Forelimb muscle (tissue), 1 donor: ENCODE measurements at places on chromosomes 12 and 14. TPM values are rescaled to one million over a fixed set of nuclear protein-coding genes. Genes with fewer than 3 reads are reported as not detected.

GRCh38 chr12:116726694-116727093 lies 11.2 kb downstream of the SPRING1 start:
- DNase-seq, result no peak

GRCh38 chr14:77036484-77037214 lies 8.1 kb upstream of the IRF2BPL start:
- DNase-seq, result no peak

GRCh38 chr14:100488057-100488456 lies 99.2 kb downstream of the BEGAIN start:
- DNase-seq, result no peak

GRCh38 chr14:100298551-100299237 lies 7.5 kb downstream of the SLC25A29 start:
- no peak for DNase-seq

DNA sequence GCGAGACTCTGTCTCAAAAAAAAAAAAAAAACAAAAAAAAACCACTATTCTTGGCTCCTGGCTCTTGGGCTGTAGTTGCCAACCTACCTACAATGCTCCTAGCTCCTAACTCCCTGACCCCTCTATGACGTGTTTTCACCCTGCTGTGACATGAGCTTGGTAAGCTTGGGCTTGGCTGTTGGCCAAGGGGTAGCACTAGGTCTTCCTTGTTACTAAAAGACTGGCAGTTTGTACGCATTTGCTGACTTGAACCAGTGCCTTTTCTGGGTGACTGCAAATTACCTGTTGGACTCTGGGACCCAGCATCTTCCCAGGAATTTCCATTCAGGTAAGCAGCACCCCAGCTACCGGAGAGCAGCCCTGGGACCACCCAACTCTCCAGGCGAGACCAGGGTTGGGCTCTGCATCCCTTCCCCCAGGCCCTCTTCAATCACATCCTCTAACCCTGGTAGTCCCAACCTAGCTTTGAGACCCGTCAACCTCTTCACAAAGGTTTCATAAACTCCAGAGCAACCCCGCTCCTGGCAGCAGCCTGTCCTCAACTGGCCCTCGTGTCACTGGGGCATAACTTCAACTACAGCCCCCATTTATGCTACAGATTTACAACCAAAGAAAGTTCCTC lies 8.3 kb downstream of the CDK2AP1 start:
- DNase-seq, result no peak

- DNase-seq, result no peak
Observed at GRCh38 chr12:57008178-57008577, 1.8 kb upstream of the ZBTB39 start.

DNA sequence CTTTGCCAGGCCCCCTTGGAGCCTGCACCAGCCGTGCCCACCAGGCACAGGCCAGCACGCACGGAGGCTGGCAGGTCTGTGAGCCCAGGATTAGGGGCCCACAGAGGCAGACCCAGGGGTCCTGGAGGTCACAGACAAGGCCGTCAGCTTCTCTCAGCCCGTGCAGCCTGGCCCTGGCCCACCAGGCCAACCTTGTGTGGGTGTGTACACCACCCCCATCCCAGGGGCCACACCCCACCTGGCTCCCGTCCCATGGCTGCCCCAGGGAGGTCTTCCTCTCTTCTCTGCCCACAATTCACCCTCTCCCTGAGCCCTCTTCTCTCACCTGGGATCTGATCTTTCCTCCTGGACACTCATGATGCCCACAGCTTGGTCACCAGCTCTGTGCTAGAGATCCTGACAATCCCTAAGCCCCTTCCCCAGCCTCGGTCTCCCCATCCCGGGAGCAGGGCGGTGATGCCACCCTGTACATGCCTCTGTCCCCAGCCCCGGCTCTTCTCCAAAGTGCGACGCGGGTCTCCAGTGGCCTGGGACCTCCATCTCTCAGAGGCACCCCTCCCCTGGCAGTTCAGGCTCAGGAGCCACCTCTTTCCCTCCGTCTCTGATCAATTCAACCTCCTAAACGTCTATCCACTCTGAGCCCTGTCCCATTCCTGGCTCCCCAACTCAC lies 31.1 kb upstream of the GPR132 start:
- DNase-seq, result no peak

DNA sequence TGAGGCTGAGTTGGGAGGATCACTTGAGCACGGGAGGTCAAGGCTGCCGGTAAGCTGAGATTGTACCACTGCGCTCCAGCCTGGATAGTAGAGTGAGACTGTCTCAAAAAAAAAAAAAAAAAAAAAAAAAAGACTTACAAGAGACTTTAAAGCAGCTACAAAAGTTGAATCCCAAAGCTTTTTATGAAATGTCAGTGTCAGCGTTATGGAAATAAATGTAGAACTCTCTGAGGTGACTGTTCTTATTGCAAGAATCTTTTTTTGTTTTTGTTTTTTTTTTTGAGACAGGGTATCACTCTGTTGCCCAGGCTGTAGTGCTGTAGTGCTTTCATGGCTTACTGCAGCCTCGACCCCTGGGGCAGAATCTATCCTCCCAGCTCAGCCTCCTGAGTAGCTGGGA lies 17.2 kb downstream of the FUT8 start:
- DNase-seq, result no peak

GRCh38 chr12:98058838-98059237 lies 456.6 kb upstream of the TMPO start:
- DNase-seq, result no peak

DNA sequence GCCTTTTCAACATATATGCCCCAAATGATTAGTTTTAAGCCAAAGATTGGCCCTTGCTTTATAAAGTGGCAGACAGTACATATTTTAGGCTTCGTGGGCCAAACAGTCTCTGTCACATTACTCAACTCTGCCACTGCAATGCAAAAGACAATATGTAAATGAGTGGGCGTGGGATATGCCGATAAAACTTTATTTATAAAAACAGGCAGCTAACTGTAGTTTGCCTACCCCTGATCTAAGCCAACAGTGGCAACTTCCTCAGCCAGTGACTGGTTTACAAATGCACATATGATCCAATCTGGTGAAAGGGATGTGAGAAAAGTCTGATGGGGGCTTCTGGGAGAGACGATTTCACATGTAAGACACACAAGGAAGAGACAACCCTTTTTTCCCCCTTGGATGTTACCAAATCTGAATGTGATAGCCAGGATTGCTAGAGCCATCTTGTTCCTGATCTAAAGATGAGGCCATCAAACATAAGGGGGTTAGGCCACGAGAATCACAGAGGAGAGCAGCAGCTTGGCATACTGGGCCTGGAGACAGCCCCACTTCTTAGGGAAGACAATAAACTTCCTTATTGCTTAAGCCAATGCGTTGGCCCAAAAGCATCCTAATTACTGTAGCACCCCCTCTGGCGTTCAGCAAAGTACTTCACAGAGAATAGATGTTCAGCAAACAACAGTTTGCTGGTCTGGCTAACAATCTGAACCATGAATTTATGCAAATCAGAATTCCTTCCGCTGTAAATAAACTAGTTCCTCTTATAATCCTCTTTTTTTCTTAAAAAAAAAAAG lies 75.2 kb upstream of the TMCC3 start:
- no peak for DNase-seq

DNA sequence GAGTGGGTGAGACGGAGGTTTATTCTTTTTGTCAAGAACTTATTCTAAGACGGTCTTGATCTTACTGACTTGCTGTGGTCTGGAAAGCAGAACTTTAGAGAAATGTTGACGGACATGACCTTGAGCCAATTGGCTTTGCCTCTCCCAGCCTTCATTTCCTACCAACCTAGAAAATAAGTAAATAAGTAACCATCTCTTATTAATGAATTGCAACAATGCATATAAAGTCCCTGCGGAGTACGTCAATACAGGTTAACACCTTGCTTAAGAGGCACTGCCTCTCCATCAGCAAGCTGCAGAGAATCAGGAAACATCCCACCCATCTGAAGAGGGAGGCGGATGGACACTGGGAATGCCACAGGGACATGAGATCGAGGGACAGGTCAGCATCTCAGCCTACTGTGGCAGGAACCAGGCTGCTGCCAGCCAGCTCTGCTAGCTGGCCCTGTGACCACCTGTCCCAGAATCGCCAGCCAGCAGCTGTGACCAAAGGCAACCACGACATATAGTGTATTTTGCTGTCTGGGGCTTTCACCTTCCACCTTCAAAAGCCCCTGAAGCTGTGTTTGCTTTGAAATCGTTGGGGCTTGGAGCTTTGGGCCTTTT lies 208.3 kb downstream of the BCL11B start:
- DNase-seq, result no peak

DNA sequence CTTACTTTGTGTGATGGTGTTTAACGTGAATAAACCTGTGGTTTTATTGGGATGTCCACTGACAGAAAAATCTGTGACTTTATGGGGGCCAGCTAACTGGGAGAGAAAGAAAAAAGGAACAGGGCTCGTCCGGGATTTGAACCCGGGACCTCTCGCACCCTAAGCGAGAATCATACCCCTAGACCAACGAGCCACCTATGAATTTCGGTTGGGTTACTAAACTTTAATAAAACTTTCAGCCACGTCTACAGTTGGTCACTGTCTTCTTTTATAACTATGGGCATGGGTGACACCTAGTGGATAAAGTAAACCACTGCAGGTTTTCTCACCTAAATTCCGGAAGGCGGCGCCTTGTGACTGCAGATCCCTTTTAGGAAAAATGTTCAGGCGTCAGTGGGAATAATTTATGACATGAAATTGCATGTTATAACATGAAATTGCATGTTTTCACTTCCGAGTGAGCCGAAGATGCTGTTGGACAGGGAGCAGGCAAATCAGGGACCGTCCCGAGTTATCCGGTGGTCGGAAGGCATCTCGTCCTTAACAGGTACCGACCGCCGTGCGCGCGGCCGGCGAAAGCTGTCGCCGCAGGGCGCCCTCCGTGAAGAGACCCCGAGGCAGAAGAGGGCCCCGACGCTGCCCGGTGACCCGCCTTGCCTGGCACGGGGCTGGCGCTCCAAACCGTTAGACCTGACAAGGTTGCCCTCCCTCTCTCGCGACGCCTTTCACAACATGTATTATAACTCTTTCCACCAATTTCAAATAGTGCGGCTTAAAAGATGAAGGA lies 18.2 kb upstream of the RNASE12 start:
- DNase-seq, result peak; percentile 78

GRCh38 chr12:65878540-65878939 lies 54.3 kb downstream of the HMGA2 start:
- DNase-seq, result no peak

- no peak for DNase-seq
Observed at GRCh38 chr12:116454950-116455447, 104.2 kb upstream of the MAP1LC3B2 start.

GRCh38 chr12:113862590-113863454 lies 103.3 kb downstream of the RBM19 start:
- no peak for DNase-seq

DNA sequence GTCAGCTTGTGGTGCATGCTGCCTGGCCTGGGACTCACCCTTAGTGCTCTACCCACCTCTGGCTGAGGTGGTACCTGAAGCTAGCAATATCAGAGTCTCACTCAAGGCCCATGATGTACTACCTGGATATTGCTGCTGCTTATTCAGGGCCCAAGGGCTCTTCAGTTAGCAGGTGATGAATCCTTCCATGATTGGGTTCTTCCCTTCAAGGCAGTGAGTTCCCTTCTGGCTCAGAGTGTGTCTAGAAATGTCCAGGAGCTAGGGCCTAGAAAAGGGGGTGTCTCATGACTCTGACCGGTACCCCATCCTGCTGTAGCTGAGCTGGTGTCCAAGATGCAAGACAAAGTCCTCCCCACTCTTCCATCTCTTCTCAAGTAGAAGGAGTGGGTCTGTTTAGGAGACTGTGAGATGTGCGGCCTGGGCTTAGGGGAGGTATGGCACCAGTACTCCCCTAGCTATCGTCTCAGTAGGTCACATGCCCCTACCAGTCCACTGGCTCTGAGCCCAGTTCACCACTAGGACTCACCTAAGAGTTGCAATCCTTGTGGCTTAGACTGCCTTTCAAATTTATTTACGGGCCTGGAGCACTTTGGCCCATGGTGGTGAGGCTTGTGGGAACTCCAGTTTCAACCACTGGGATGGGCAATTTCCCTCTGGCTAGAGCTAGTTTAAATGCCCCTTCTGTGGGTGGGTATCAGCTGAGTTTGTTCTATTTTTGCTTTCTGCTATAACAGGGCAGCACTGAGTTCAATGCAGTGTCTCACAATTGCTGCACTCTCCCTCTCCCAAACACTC lies 12.2 kb downstream of the PRORP start:
- DNase-seq, result no peak

DNA sequence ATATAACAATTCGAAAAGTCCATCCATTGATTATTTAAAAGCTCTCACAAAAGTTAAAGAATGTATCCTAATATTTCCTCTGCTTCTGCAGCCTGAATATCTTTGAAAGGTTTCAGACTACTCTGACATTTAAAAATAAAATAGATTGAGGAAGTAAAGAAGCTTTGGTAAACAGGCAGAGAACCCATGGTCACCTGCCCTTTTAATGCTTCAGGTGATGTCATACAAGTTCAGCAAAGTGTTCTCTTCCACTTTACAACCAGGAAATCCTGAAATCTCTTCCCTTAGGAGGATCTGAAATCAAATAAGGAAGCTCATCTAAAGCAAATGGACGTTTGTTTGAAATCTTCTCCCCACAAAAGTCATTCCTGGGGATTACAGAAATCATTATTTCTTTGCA lies 322.4 kb downstream of the PDZRN4 start:
- no peak for DNase-seq

- DNase-seq, result no peak
Observed at GRCh38 chr12:126874427-126875026, 1392.4 kb upstream of the TMEM132C start.

DNA sequence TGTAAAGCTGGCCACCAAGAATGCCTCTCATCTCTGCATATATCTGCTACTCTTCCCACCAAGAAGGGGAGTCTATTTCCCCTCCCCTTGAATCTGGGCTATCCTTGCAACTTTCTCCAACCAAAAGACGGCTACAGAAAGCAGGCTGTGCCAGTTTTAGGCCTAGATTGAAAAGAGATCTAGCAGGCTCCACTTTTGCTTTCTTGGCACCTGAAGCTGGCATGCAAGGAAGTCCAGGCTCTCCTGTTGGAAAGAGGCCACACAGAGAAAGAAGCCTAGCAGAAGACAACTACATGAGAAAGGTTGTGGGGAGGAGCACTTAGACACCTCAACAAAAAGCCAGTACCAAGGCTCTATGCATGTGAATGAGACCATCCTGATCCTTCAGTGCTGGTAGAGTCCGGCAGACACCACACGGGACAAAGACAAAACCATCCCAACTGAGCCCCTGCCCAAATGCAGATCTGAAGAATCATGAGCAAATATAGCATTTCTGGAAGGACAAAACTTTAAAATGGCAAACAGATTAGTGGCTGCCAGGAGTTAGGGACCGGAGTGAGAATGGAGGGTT lies 68.0 kb downstream of the SPPL3 start:
- DNase-seq, result no peak

GRCh38 chr12:9869307-9870161 lies at the start of gene CLEC2B:
Gene CLEC2B (minus strand): TSS chr12:9869354.
- DNase-seq, result peak; percentile 32

- DNase-seq, result no peak
Observed at GRCh38 chr14:104587641-104588040, 8.1 kb downstream of the C14orf180 start.

DBX2 gene
- polyA plus RNA-seq, result 0.16 TPM

SLC38A4 gene
- 9.9 TPM for polyA plus RNA-seq

FAM90A1 gene
- polyA plus RNA-seq, result 1.8 TPM

FAM186B gene
- polyA plus RNA-seq, result 1.8 TPM

LRRK2 gene
- 4.5 TPM for polyA plus RNA-seq
